HCEC 1CT (cell line): ENCODE measurements at places on chromosomes 4 and X.

DNA sequence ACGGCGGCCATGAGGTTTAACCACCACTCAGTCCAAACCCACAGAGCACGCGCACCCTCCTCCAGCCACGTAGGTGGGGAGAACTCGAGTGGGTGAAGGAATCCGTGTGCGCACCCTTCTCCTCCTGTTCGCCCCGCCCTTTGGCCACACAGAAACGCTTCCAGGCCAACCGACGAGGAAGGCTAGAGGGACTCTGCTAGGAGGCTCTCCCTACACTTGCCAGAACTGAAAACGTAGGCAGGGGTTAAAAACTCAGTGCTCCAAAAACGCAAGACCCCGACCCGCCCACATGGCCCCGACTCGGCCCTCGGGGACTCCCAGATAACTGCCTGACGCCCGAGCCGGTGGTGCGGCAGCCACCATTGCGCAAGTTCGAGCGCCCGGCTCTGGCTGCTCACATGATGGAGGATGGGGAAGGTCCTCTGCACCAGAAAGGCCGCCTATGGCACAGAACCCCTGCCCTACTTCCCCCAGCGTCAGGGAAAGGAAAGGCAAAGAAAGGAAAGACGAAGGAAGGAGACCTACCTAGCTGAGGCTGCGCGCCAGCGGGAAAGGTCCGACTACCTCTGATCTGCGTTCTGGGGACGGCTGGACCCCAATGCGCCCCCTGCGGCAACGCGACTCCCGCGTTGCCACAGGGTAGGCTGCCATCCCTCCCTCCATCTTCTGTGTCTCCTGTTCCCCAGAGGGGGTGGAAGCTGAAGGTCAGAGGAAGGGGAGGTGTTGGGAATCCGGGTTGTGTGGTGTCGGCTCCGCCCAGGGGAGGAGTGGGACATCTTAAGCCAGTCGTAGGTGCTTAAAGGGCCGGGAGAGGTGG lies 201.9 kb upstream of the AGTR2 start:
- peak; percentile 42 for DNase-seq

DNA sequence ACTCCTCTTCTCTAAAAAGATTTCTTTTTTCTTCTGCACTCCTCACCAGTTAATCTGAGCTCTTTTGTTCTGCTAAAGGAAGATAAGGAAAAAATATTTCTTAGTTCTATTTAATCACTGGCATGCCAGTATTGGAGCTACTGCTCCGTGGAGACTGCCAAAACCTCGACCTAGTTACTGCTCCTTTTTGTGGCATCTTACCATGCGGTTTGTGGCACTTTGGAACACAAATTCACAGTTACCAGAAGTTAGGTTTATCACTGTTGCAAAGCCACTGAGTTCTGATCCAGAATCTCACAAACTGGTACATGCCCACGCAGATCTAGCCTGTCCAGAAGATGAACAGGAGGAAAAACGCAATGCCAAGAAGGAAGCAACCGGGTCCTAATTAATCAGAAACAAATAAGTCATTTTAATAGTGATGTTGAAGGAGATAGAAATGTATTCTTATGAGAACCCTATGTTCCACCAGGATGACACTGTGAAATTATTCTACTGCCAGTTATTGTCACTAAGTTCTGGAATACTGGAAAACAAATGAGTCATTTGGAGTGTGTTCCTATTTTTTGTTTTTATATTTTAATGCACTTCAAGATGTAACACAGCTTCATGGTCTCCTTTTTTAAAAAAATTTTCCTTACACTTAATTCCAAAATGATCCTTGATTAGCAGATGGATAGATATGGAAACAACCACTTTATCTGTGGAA lies 106.7 kb upstream of the GK2 start:
- DNase-seq: no peak

DNA sequence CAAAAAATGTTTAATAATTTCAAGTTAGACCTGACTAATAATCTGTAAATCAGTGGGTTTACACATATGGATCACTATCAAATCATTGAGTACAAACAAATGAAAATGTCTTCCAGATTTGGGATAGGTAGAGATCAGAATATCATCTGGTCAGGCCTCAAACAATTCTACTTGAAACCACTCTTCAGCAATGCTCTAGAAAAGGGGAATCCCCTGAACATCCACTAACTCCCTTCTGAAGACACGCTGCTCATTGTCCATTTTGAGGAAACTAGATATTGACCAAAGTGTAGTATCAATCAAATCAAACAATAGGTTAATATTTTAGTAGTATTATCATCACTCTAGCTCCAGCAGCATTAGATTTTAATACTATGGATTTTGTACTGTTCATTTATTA lies 46.3 kb downstream of the SULT1E1 start:
- DNase-seq: no peak

DNA sequence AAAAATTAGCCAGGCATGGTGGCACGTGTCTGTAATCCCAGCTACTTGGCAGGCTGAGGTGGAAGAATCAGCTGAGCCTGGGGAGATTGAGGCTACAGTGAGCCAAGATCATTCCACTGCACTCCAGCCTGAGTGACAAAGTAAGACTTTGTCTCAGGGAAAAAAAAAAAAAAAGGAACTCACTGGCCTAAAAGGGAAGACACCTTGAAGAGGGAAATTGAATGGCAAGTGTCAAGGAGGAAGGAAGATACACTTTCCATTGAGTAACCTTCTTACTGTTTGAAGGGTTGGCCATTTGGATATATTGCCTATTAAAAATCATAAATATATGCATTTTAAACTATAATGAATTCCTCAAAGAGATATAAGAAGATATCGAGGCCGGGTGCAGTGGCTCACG lies 147.5 kb upstream of the FAM241A start:
- no peak for DNase-seq

GRCh38 chr4:138241281-138242075 lies 671 bp downstream of the SLC7A11 start:
- no peak for DNase-seq

GRCh38 chr4:185142912-185143600 lies at the start of gene SLC25A4:
Gene SLC25A4 (plus strand): TSS chr4:185143266. CDS start chr4:185143373, 107 bp downstream.
- no peak for DNase-seq

GRCh38 chrX:28802625-28803024 lies 215.4 kb downstream of the IL1RAPL1 start:
- DNase-seq: no peak

DNA sequence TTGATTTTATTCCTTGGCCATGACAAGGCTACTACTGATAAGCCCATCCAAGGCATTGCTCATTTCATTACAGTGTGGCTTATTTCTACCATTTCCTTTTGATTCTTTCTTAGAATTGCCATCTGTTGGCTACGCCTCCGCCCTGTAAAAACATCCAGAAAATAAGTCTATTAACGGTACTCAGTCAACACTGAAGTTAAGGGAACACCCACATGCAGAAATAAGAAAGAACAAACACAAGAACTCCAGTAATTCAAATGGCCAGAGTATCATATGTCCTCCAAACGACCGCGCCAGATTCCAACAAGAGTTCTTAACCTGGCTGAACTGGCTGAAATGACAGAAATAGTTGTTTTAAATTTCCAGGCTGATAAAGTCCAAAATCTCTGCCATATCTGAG lies 90.3 kb downstream of the CXXC4 start:
- DNase-seq: no peak

GRCh38 chrX:114970806-114971205 lies 46.6 kb downstream of the IL13RA2 start:
- no peak for DNase-seq

DNA sequence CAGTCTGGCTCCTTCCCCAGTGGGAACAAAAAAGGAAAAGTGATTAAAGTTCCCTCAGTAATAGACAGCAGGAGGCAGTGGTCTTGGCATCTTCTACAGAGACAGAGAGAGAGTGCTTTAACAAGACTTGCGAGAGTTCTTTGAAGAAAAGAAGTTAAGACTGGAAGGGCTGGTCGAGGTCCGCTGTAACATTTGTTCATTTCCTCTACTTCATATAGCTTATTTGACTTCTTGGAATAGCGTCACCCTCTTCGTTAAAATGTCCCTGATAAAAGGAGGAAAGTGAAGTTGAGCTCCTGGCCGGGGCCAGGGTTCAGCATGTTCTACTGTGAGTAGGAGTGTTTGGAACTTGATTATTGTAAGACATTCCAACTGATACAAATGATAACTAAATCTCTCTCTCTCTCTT lies 179.8 kb downstream of the SLIT2 start:
- no peak for DNase-seq

- DNase-seq: no peak
These were observed 222.3 kb upstream of the AGTR2 start for GRCh38 chrX:115948018-115948923.

GRCh38 chr4:40367451-40367850 lies 32.3 kb downstream of the CHRNA9 start:
- no peak for DNase-seq

DNA sequence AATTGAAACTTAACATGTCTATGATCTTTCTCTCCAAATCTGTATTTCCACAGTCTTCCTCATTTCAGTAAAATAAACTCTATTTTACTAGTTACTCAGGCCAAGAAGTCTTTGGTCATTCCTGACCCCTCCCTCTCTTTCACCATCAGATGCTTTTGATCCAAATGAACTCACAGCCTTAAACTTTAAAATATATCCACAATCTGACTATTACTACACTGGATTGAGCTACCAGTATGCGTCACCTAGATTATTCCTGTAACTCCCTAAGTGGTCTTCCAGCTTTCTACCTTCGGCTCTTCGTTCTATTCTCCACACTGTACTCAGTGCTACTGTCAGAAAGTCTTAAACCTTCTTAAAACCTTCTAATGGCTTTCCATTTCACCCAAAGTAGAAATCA lies 195.1 kb downstream of the FBXW7 start:
- no peak for DNase-seq

DNA sequence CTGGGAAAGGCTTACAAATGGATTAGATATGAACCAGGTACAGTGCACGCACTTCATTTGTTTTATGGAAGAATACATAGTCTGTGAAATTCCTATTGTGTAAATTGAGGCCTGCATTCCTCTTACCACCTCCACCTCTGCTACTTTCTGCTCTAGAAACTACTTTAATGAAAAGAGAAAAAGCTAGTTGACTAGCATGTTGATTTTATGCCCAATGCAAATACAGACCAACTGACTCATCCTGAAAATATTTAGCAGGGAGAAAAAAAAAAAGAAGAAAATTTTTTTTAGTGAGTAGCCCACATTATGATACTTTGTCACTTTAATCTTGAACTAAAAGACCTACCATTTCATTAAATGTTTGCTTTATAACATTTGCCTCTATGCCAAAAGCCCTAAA lies 41.2 kb downstream of the DCLK2 start:
- DNase-seq: peak; percentile 47
